ENCODE measurements at places on chromosomes 11 and 22. TPM values are rescaled to one million over a fixed set of nuclear protein-coding genes. Genes with fewer than 3 reads are reported as not detected.

GRCh38 chr11:96301818-96302217 lies 41.2 kb downstream of the MAML2 start:
- no peak for DNase-seq

The DNAJB7 gene
- total RNA-seq = not detected

The SAA1 gene
- 7.9 TPM for total RNA-seq

DNA sequence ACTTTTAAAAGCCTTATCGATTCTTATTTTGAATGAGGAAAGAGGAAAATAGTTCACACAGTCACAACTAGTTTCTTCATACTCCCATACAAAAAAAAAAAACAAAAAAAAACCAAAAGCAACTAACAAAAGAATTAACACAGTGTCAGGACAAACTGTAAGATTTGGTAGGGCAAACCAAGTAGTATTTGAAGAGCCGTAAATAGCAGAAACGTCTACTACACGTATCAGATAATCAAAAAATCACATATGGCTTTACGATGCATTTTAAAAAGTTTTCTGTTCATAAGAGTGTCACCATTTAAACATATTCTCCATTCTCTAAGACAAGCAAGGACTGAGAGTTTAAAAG lies 2.3 kb downstream of the PICALM start:
- no peak for DNase-seq

- DNase-seq = no peak
Observed at GRCh38 chr11:18994860-18995259, 55.6 kb upstream of the MRGPRX1 start.

The KRTAP5-8 gene
- total RNA-seq = not detected

The CDC45 gene
- total RNA-seq = 26.1 TPM

All from Panc1 (cell line).